ENCODE measurements at places on chromosomes 16 and 17. TPM values are rescaled to one million over a fixed set of nuclear protein-coding genes. Genes with fewer than 3 reads are reported as not detected.

DNA sequence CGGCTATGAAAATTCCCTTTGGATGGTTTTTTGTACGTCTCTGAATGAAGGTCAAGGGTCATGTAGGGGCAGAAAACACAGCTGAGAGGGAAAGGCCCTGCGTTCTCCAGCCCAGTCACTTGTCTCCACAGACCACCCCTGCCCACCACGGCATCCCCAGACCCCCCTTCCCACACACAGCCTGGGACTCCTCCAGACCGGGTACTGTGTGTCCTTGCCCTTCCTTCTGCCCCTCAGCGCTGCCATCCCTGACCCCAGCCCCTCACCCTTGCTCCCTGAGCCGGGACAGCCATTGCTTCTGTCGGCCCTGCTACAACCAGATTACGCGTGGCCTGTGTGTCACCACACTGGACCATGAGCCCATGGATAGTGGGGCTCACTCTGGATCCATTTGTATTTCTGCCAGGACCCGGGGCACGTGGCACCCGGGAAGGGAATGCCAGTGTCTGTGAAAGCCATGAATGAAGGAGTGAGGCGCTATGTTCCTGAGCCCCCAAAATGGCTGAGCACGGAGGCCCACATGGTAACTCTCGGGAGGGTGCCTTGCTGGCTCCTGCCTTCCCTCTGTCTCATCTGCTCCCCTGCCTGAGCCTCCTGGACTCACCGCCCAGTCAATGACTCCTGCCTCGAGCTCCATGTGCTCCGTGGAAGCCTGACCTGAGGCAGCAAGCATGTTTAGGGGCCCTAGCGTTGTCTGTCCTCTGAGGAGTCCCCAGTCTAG is 139.1 kb upstream of the FOXF1 start:
- DNase-seq: no peak
- no peaks in the 10 kb centered on the region for H3K36me3 ChIP-seq
- no peaks in the 10 kb centered on the region for H3K27me3 ChIP-seq
- no peak overlapping the region for H3K27ac ChIP-seq
- no peaks in the 10 kb centered on the region for H3K4me1 ChIP-seq

DNA sequence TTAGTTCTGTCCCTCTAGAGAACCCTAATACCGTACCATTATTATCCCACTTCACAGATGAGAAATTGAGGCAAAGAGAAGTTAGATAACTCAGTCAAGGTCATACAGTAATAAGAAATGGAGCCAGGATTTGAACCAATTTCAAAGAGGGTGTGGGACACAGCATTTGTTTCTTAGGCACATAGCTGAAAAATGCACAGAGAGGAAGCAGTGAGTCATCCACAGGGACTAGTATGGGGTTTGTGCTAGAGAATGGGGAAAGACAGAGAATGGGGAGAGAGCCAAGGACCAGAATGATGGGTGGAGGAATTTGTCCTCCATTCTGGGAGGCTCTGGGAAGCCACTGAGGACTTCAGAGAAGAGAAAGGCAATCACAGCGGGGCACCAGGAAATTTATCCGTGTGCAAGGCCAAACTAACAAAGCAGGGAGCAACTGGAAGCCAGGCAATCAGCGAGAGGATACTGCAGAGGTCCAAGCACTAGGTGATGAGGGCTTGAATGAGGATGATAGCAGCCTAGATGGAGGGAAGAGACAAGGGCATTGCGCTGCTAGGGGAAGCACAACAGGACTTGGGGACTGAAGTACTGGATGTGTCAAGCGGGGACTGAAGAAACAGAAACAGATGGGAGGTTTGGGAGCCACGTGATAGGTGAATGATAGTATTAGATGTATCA is 78.1 kb upstream of the ZFHX3 start:
- no peaks in the 10 kb centered on the region for H3K27me3 ChIP-seq
- H3K27ac ChIP-seq: no peak overlapping the region
- no peak overlapping the region for H3K4me3 ChIP-seq

DNA sequence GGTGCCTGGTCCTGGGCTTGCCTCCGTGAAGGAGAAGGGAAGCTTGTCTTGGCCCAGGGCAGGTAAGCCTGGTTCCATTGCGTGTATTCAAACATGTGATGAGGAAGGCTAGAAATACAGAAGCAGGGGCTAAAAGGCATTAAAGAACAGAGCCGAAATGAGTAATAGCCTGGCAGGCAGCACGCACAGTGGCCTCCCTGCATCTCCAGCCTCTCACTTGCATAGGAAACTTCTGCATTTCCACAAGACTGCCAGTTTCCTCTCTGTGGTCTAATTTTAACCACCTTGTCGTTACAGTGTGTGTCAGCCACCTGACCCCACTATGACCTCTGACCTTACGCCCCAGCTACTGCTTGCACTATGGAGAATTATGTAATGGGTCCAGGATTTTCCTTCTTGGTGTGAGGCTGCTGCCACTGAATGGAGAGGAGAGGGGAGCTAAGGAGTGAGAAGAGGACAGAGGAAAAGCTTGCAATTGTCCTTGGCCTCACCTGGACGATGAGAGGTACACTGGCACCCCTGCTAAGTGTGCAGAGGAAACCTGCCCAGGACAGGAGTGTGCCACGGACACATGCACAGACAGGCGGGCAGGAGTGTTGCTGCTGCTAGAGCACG is 32.8 kb downstream of the HIC1 start:
- no peak overlapping the region for H3K4me3 ChIP-seq
- H3K27ac ChIP-seq: no peak overlapping the region
- peaks cover 28% of the 10 kb centered on the region for H3K4me1 ChIP-seq
- H3K36me3 ChIP-seq: no peaks in the 10 kb centered on the region

Gene CES3
- 0.93 TPM for total RNA-seq

DNA sequence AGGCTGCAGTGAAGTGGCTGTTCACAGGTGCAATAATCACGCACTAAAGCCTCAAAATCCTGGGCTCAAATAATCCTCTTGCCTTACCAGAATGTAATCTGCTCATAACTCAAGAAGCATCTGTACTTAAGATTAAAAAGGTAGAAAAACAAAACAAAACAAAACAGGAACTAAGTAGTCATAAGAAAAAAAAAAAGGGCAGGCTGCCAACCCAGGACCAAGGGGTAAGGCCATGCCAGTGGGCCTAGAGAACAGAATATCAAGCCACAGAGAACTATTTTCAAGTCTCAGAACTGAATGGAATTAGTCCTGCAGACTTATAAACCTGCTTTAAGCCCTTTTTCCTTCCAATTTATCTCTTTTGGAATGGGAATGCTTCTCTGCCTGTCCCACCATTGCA is 64.8 kb upstream of the TBC1D3K start:
- DNase-seq: no peak
- no peak overlapping the region for H3K27ac ChIP-seq
- H3K36me3 ChIP-seq: no peaks in the 10 kb centered on the region
- no peaks in the 10 kb centered on the region for H3K4me1 ChIP-seq

DNA sequence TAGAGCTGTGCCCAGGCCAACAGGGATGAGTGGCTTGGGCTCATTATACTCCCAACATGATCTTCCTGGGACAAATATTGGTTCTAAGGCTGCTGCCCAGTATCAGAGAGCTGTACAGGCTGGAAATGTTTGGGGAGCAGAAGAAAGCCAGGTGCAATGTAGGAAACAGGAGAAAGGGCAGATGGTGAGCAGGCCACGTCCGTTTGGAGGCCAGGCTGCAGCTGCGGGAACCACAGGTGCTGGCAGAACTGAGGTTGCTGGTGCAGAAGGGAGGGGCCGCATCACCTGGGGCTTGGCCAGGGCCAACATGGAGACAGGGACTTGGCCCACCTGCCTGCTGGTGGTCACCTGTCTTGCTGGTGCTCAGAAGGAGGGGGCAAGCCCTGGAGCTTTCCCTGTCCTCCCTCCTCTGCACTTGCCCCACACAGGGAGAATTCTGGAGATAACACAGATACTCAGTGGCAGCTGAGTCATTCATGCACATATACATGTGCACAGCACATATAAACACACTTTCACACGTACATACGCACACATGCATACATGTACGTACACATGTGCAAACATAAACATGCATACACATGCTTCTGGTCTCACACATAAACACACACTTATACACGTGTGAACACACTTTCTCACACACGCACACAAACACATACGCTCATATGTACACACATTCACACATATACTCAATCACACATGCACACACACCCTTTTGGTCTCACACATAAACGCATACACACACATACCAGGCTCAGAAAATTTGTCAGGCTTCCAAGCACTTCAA is 67.7 kb downstream of the WSCD1 start:
- no peaks in the 10 kb centered on the region for H3K36me3 ChIP-seq
- no peaks in the 10 kb centered on the region for H3K27me3 ChIP-seq
- no peak for DNase-seq
- H3K27ac ChIP-seq: no peak overlapping the region

- no peaks in the 10 kb centered on the region for H3K27me3 ChIP-seq
- H3K4me1 ChIP-seq: no peaks in the 10 kb centered on the region
- no peak for DNase-seq
- no peaks in the 10 kb centered on the region for H3K36me3 ChIP-seq
- no peak overlapping the region for H3K27ac ChIP-seq
- H3K4me3 ChIP-seq: no peak overlapping the region
These were observed 80.6 kb downstream of the LMF1 start for GRCh38 chr16:890217-890616.

GRCh38 chr17:22492331-22492730 is 800.0 kb downstream of the KCNJ18 start:
- H3K36me3 ChIP-seq: no peaks in the 10 kb centered on the region
- no peaks in the 10 kb centered on the region for H3K27me3 ChIP-seq
- no peak for DNase-seq
- no peaks in the 10 kb centered on the region for H3K4me1 ChIP-seq
